ENCODE measurements at places on chromosomes 6 and 20. TPM values are rescaled to one million over a fixed set of nuclear protein-coding genes. Genes with fewer than 3 reads are reported as not detected.

Gene PDCD2
- total RNA-seq, result 23.1 TPM

Gene KIFC1
- total RNA-seq, result 0.35 TPM

Gene ROMO1
- 437 TPM for total RNA-seq

Gene VARS2
- total RNA-seq, result 15.7 TPM

Gene NKX2-4
- under 0.01 TPM for total RNA-seq

Gene SLPI
- total RNA-seq, result not detected

Gene KCNB1
- 0.12 TPM for total RNA-seq

Gene NRSN1
- total RNA-seq, result not detected

Gene TMEM239
- not detected for total RNA-seq

Gene SCGN
- total RNA-seq, result not detected

Gene SAMD3
- 19.0 TPM for total RNA-seq

Gene IL20RA
- total RNA-seq, result 0.12 TPM

Gene VSX1
- total RNA-seq, result not detected

Gene ADGRG6
- total RNA-seq, result 0.75 TPM

Gene IRAK1BP1
- total RNA-seq, result 2.2 TPM

Gene MED20
- 28.3 TPM for total RNA-seq

Gene BPI
- total RNA-seq, result 0.30 TPM

Gene MUCL3
- not detected for total RNA-seq

Gene RAET1E
- 0.47 TPM for total RNA-seq

Gene LY6G6C
- total RNA-seq, result not detected

Gene RGS17
- 12.7 TPM for total RNA-seq

Gene DEFB121
- not detected for total RNA-seq

Gene TSHZ2
- 15.3 TPM for total RNA-seq

Gene PCK1
- total RNA-seq, result not detected

Gene INSM1
- not detected for total RNA-seq

Gene GDAP1L1
- not detected for total RNA-seq

Gene TDRD6
- 0.23 TPM for total RNA-seq

Measured in smooth muscle cell of the coronary artery (primary cell).